ENCODE measurements at places on chromosomes 12 and 14.

GRCh38 chr14:105588236-105588860 lies 62.0 kb downstream of the TMEM121 start:
- no peak for DNase-seq

DNA sequence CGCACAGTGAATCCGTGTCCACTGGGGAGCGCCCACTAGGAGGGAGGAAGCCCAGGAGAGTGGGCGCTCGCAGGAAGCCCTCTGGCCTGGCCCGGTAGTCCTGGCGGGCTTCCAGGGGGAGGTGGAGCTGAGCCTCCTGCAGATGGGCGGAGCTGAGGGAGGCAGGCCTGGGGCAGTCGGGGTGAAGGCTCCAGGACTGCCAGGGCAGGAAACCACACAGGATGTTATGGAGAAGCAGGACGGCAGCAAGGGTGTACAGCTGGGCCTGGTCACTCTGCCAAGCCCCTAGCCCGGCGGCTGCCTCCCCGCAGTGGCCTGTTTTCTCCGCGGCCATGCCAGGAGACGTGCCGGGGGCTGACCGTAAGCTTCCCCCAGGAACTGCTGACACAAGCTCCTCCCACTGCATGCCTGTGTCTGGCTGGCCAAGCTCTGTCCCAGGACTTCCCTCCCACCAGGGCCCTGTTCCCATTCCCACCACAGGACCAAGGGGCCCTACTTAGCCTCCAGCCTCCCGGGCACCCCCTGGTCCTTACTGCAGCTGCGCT lies 143.4 kb upstream of the C14orf180 start:
- no peak for DNase-seq

- no peak for DNase-seq
Measured at GRCh38 chr12:115944837-115945490, 332.5 kb downstream of the MED13L start.

DNA sequence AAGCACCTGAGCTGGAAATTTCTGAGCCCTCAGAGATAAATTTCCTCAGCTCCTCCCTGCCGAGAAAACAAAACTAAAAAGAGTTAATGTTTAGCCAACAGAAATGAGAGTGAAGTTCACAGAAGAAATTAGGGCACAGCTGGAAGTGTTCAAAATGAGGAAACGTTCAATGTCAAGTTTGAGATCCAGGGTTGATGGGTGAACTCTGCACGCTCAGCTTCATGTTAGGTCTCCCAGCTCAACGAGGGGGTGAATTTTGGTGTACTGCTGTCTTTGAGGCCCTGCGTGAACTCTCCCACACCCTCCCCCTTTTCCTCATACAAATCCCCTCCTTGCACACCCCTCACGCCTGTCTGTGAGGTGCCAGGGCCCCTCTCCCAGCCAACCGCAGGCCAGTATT lies 13.3 kb upstream of the OAS3 start:
- DNase-seq = no peak

- no peak for DNase-seq
Measured at GRCh38 chr14:57736391-57736790, 129.5 kb downstream of the SLC35F4 start.

GRCh38 chr12:79690638-79691510 lies at the start of gene PAWR:
TSS of gene PAWR (minus strand) at chr12:79690964. CDS start at chr12:79690244, 720 bp downstream.
- peak; percentile 79 for DNase-seq

- DNase-seq = no peak
Measured at GRCh38 chr12:131135786-131136538, 182.3 kb downstream of the ADGRD1 start.

DNA sequence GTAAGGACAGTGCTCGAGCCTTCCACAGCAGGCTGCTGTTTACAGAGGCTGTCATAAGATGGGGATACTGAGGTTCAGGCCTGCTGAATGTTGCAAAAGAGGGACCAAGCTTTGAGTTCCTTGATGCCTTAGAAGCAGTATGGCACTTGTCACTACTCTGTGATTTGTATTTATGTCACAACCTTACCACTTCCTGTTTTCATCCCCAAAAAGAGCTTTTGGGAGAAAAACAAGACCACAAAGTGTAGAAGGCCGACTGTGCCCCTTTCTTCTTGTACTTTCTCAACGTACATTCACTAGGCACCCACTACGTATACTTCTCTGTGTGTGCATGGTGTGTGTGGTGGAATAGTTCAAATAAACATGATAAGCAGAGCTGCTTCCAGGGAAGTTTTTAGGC lies 90.1 kb downstream of the DRAM1 start:
- DNase-seq = no peak

DNA sequence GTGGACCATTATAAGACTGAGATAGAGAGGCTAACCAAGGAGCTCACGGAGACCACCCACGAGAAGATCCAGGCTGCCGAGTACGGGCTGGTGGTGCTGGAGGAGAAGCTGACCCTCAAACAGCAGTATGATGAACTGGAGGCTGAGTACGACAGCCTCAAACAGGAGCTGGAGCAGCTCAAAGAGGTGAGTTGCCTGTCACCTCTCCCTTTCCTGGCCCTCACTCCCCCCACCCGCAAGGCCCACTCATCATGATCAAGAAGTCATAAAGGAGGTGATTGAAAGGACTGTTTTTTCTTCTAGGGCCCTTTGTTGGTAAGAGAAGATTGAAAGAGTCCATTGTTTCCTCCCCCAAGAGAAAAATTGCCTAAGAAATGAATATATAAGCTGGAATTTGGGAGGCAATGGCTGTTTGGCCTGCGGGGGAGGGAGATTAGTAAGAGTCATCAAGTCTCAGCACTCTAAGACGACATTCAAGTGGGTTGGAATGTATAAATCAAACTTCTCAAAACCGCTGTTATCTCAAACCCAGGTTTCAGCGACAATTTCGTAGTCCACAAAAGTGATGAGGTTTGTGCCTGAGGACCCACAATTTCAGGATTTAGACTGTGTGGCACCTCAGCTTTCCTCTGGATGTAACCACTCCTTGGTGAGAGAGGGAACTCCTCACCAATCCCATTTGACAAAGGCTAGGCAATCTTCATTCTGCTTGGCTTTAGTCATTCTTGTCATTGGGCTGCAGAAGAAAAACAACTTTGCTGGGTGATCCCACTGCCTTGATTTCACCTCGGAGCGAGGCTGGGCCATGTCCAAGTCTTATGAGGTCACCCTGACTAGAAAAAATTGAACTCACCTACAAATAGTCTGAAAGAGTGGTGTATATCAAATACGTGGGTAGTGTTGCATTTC lies 966 bp downstream of the BICD1 start:
- no peak for DNase-seq

Measured in epithelial cell of proximal tubule (primary cell).